ENCODE measurements at places on chromosomes 5 and 9.

GRCh38 chr9:123267481-123268198, 746 bp downstream of the STRBP start:
- peak; percentile 84 for DNase-seq

DNA sequence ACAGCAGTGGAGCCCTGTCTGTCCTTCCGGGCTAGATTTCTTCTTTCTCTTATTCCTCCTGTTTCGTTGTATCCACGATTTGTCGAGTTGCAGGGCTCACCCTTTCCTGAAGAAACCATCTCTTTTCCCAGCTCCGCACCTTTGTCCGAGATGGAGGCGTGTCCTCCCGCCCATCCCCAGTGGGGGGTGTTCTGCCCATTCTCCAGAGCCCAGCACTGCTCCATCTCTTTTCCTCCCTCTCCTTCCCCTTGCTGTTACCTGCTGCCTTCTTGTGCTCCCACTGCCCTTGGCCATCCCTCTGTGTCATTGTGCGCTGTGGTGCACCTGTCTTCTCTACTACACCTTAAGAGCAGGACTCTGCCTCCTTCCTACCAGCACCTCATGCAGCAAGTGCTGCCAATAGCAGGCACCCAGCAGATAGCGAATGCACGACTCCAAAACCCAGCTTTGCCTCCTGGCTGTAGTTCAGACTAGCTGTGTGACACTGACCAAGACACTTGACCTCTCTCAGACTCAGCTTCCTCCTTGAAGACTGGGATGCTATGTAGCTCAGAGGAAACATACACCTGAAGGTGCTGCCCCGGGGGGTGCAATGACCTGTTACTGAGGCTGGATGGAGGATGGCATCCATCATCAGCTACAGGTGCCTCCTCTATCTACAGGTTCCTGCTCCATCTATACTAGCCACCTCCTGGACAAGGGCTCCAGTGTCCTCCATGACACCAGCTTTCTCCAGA, 8.9 kb downstream of the OR13J1 start:
- DNase-seq: no peak

DNA sequence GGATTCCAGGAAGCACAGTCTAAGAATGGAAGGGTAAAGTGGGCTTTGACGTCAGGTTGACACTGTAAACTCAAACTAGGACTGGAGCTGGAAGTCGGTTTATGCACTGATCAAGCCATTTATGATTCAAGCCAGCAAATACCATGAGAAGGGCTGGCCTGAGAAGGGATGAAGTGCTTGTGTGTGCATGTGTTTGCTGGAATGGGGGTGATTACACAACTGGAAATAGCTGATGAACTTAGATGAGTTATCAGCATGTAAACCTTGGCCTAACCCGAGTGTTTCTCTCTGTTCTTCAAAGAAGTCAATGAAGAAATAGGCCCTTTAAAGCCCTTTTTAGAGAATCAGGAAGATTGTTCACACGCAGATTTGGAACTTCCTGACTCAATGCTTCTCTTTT, 287.6 kb downstream of the RFX3 start:
- DNase-seq: no peak

- peak; percentile 79 for DNase-seq
Measured at GRCh38 chr9:88534456-88535225, at the start of gene NXNL2. TSS of gene NXNL2 (plus strand) at chr9:88535178. CDS start at chr9:88535435, 257 bp downstream.

GRCh38 chr5:58932057-58932612, 349.3 kb downstream of the RAB3C start:
- no peak for DNase-seq

- no peak for DNase-seq
Measured at GRCh38 chr9:103533318-103533717, 538.2 kb downstream of the CYLC2 start.

DNA sequence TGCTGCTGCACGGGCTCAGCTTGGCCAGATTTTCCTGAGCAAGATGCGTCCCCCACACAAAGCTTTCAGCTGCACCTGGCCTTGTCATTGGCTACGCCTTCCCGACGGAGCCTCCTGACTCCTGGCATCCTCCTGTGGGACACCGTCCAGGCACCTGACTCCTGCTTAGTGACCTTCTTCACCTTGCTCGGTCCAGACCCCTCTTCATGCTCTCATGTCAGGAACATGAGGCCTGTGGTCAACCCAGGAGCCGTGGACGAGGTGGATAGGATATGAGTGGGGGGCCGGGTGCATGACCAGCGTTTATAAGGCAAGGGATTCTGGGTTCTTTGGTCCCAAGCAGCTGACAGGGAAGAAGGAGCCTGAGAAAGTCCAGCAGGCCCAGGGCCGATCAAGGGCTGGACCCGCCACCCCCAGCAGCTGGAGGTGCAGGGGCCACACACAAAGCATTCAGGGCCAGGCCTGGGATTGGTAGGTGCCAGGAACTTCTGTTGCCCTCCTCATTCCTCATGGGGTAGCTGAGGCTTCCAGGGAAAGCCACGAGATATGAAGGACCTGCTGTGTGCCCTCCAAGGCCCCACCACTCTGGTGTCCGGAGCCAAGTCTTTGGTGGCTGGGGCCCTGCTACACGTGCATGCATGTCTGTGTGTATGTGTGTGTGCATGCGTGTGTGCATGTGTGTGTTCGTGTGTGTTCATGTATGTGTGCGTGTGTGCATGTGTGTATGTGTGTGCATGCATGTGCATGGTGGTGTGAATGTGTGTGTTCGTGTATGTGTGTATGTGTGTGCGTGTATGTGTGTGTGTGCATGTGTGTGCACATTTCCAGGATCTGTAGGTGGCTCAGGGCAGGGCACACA, 34.9 kb downstream of the SLC6A3 start:
- peak; percentile 51 for DNase-seq

- peak; percentile 74 for DNase-seq
Measured at GRCh38 chr9:97501972-97502221, 431 bp downstream of the TMOD1 start.

GRCh38 chr5:138520971-138521370, 22.1 kb downstream of the ETF1 start:
- no peak for DNase-seq

Measured in spleen (tissue), 13 donors.